Left lung (tissue), 14 donors: ENCODE measurements at places on chromosomes 2 and 18. TPM values are rescaled to one million over a fixed set of nuclear protein-coding genes. Genes with fewer than 3 reads are reported as not detected.

Gene LAMA1
- total RNA-seq = 4.7 TPM

Gene APCDD1
- 27.6 TPM for total RNA-seq

Gene TSPYL6
- total RNA-seq = not detected

Gene IL1RN
- total RNA-seq = 67.1 TPM

Gene GALNT14
- total RNA-seq = 1.5 TPM

Gene ICOS
- 0.71 TPM for total RNA-seq

Gene KCNE4
- 5.9 TPM for total RNA-seq

Gene GULP1
- 38.1 TPM for total RNA-seq

Gene LYPD6B
- total RNA-seq = 0.81 TPM

Gene RASGRP3
- total RNA-seq = 20.3 TPM

Gene MAP2
- total RNA-seq = 67.1 TPM

Gene KRCC1
- total RNA-seq = 19.7 TPM

Gene VWC2L
- not detected for total RNA-seq

Gene COQ10B
- 28.3 TPM for total RNA-seq

Gene PRLH
- not detected for total RNA-seq

Gene FAHD2B
- 8.2 TPM for total RNA-seq

Gene CD226
- 4.6 TPM for total RNA-seq

Gene SERPINB3
- total RNA-seq = not detected

Gene SERPINB11
- total RNA-seq = not detected

Gene CSRNP3
- 1.5 TPM for total RNA-seq

Gene TLX2
- total RNA-seq = not detected

Gene LOXHD1
- 0.76 TPM for total RNA-seq

Gene ASXL3
- total RNA-seq = 3.1 TPM

Gene DOK6
- total RNA-seq = 5.3 TPM

Gene ARHGEF4
- total RNA-seq = 4.3 TPM

Gene FOXI3
- total RNA-seq = not detected

Gene B4GALT6
- 5.7 TPM for total RNA-seq

Gene ACKR3
- total RNA-seq = 9.9 TPM
